ENCODE measurements at places on chromosomes 3 and 15.
A peak's percentile ranks its signal among the peaks of the same experiment; 100 is the strongest.

DNA sequence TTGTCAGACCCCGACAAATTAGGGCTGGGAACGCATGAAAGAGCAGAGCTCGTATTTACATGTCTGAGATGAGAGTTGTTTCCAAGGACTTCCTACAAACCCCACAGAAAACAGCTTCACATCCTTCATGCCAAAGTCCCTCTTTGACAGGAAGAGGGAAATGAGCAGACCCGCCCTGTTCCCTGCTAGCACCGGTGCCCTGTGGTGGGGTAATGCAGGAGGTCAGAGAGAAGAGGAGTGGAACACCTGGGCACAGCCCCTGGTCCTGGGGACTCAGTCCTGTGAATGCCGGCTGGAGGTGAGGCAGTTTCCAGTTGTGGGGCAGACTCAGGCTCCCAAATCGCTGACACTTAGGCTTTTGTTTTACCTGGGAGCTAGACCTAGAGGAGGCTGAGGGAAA lies 4.0 kb downstream of the PLA2G4D start:
- no peak for DNase-seq

GRCh38 chr3:67602816-67603215 lies 51.6 kb downstream of the SUCLG2 start:
- DNase-seq: peak; percentile 30

DNA sequence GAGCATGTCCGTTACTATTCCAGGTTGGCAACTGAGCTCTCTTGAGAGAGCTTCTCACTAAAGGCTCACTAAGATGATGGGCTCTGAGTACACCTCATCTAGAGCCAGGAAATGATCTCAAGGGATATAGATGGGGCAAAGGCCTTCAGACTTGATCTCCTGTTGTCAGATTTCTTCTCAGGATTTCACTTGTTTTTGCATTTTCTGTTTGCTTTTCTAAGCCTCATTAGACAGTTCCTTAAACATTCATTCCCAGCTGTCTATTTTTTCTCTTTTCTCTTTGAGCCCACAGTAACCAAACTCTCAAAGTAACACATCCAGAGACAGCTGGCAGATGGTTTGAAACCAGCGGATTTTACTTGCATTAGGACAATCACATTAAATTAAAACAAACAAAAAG lies 28.4 kb upstream of the ARL8B start:
- no peak for DNase-seq

DNA sequence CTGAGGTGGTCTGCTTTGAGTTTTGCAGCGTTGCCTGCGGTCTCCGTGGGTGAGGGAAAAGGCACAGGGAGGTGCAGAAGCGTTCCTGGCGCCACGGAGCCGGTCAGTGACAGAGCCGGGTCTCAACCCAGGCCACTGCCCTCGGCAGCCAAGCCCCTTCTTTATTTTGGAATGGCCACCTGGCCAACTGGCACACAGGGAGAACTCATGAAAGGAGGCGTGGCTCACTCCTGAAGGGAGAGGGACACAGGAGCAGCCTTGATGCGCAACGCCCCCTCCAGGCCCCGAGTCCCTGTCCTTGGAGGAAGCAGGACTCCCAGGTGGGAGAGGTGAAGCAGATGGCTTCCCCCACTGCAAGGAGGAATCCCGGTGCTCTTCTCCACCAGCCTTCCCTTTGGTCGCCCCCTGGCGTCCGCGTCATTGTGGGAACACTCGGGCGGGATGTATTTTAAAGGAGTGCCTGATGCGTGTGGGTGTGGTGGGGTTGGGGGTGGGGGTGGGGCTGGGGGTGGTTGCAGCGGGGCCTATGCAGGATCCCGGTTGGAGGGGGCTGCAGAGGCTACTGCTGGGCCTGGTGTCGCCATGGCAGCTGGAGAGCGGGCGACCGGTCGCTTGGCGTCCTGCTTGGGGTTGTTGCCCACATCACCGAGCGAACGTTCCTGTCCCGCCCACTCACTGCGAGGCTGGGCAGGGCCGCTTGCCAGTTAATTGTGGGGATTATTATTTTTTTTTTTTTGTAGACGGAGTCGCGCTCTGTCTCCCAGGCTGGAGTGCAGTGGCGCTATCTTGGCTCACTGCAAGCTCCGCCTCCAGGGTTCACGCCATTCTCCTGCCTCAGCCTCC lies 32.6 kb downstream of the APBA2 start:
- no peak for DNase-seq

DNA sequence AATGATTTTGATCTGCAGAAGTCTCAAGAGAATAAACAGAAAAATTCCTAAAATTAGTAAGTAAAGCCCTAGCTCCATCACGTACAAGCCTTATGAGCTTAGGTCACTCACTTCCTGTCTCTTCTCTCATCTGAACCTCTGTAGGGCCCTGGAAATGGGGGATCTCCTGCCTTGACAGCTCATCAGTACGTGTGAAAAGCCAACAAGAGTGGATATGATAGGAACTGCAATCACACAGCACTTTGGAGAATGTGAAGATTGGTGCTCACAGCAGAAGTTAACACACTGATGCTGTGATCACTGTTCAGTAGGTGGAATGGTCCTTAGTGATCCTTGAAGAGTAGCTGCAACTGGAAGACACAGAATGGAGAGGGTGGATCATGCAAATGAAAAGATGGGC lies 27.8 kb upstream of the ALDH1L1 start:
- no peak for DNase-seq

- DNase-seq: no peak
These were observed 2.0 kb downstream of the XRN1 start for GRCh38 chr3:142445816-142446254.

- DNase-seq: no peak
These were observed 166.1 kb downstream of the GABRG3 start for GRCh38 chr15:27137127-27137526.

- no peak for DNase-seq
These were observed 390.6 kb upstream of the SEMA6D start for GRCh38 chr15:47326410-47327333.

- DNase-seq: no peak
These were observed 116.0 kb downstream of the TBC1D5 start for GRCh38 chr3:17626395-17626794.

DNA sequence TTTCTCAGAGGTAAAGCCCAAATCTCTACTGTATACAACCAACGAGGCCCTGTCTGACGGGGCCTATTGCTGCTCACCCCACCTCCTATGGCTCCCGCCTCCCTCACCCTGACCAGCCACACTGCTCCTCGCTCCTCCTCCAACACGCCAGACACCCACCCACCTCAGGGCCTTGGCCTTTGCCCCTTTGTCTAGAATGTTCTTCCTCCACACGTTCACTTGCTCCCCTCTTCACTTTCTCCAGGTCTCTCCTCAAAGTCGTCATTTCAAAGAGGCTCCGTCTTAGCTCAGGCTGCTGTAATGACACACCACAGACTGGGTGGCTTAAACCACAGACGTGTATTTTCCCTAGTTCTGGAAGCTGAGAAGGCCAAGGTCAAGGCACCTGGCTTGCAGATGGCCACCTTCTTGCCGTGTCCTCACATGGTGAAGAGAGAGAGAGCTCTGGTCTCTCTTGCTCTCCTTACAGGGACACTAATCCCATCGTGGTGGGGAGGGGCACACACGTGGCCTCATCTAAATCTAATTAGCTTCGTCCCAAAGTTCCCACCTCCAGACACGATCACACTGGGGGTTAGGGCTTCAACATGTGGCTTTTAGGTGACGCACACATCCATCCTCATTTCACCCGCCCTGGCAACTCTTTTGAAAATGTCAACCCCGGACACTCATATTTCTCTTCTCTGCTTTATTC lies 98.2 kb downstream of the TLE3 start:
- DNase-seq: no peak

DNA sequence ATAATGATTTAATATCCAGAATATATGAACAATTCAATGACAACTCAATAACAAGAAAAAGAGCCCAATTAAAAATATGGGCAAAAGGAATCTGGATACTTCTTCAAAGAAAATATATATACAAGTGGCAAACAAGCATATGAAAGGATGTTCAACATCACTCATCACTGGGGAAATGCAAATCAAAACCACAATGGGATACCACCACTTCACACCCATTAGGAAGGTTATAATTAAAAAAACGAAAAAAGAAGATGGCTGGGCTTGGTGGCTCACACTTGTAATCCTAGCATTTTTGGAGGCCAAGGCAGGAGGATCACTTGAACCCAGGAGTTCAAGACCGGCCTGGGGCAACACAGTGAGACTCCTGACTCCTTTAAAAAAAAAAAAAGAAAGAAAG lies 4.1 kb downstream of the CCDC12 start:
- no peak for DNase-seq

DNA sequence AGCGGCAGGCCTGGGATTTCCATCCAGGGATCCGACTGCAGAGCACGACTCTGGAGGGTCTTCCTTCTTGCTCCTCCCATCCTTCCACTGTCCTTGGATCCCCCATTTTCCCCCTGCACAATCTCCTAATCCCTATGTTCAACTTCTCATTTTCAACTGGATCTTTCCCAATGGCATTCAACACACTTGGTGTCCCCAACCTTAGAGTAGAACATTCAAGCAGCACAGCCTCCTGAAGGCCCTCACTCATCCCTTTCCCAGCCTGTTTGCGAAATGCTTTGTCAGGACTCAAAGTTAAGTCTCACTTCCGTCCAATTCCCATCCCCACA lies 32.3 kb downstream of the RPN1 start:
- DNase-seq: no peak

- no peak for DNase-seq
These were observed 5.0 kb downstream of the ITGB5 start for GRCh38 chr3:124881976-124882697.

DNA sequence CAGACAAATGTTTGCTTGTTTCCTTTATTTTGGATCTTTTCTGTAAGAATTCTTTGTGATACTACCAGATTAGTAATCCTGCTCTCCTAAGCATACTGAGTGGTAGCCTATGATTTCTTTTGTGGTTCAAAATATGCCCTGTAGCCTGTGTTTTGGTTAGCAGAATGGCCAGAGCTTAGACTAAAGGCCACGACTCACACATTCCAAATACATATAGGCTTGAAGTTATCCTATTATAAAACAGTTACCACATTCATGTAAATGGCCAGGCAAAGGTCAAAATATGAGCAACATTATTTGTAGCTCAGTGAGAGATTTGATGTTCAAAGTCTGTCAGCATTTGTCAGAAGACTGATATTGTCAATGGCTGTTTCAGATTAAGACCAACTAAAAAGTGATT lies 84.5 kb downstream of the MITF start:
- DNase-seq: no peak

DNA sequence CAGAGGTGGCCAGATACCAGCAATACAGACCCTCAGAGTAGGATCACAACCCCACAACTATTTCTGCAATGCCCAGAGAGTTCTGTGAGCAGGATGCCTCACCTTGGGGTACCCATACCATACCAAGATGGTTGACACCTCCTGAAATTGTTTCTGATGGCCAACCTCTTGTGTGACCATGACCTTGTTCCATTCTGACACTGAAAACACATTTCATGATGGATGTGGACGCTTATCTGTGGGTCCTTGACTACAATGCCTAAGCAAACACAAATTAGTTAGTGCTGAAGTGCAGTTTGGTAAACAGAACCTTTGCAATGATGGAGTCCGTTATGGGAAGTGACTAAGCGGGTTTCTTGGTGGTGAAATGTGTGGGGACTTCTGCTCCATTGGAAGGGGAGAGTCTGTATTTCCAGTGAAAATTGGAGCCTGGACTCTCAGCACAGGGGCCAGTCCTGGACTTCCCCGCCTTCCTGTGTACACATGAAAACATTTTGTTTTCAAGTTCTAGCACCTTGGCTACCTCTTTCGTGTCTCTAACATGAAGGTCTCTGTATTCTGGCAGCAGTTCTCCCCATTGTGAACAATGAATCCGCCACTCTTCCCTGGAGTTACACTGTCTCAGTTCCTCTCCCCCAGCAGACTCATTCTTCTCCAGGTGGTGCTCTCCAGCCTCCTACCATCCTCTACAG lies 106.2 kb downstream of the XXYLT1 start:
- DNase-seq: peak; percentile 42

DNA sequence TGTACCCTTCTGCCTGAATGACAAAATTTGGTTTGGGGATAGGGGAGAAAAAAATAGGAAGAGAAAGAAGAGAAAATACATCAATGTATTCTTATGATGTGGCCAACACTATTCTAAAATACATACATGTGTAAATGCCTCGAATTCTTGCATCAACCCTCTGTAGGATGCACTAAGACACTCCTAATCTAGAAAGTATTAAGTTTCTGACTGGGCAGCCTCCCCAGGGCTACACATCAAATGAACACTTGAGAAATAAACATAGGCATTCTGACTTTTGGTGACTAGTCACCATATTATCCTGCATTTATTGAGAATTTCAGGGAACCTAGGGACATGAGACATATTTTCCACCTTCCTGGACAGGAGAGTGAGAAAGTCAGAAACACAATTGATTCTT lies 109.2 kb downstream of the CPNE4 start:
- no peak for DNase-seq

DNA sequence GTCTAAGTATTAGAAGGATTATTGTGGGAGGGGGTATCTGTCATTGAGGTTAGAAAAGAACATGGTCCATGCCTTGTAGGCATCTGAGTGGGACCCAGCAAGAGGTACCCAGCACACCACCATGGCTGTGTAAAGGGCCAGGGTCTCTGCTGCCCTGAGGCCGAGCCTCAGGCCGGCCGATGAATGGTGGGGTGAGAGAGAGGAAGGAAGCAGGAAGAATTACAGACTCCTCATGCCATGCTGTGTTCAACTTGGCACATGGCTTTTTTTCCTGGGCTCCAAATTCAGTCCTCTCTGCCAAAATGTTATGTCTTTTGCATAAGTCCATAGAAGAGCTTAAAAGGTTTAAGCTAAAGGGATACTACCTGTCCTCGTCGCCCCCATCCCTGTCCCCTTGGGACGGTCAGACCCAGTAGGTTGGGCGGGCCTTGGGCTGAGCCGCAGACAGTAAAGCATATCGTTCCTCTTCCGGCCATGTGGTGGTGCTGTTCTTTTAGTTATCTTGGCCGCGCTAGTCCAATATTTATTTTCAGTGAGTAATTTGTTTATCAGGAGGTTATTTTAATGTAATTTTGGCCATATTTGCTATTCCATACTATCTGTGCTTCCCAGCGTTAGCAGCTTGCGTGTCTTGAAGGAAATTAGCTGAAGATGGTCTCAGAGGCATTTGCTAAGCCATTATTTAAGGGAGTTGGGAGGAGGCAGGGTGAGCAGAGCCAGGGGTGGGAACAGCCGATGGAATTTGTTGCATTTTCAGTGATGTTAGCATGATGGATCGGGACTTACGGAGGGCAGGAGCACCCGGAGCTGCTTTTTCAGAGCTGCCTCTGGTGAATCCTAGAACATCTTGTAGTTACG lies 152.4 kb downstream of the AGBL1 start:
- DNase-seq: no peak

GRCh38 chr3:65758876-65759598 lies 279.7 kb downstream of the MAGI1 start:
- no peak for DNase-seq

GRCh38 chr15:77160562-77161478 lies 89.9 kb upstream of the TSPAN3 start:
- DNase-seq: peak; percentile 25
